Activated CD4-positive, alpha-beta memory T cell treated with anti-CD3 and anti-CD28 coated beads for 36 hours (primary cell): ENCODE measurements at places on chromosomes 1 and 21.

DNA sequence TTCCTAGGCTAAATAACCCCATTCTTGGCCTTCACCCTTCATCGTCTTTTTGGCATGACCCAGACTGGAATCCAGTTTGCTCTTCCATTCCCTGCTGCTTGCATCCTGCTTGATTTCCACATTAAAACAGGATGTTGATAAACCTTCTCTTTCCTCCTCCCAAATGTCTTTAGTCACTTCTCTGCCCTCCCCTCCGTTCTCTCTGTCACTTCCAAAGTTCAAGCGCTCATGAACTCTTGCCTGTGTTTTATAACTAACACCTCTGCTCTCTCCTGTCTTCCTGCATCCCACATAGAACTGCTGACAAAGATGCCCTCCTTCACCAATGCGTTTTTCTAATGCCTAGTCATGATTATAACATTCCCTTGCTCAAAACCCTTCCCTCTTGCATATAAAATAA is 65.6 kb upstream of the SLC44A3 start:
- DNase-seq = no peak

DNA sequence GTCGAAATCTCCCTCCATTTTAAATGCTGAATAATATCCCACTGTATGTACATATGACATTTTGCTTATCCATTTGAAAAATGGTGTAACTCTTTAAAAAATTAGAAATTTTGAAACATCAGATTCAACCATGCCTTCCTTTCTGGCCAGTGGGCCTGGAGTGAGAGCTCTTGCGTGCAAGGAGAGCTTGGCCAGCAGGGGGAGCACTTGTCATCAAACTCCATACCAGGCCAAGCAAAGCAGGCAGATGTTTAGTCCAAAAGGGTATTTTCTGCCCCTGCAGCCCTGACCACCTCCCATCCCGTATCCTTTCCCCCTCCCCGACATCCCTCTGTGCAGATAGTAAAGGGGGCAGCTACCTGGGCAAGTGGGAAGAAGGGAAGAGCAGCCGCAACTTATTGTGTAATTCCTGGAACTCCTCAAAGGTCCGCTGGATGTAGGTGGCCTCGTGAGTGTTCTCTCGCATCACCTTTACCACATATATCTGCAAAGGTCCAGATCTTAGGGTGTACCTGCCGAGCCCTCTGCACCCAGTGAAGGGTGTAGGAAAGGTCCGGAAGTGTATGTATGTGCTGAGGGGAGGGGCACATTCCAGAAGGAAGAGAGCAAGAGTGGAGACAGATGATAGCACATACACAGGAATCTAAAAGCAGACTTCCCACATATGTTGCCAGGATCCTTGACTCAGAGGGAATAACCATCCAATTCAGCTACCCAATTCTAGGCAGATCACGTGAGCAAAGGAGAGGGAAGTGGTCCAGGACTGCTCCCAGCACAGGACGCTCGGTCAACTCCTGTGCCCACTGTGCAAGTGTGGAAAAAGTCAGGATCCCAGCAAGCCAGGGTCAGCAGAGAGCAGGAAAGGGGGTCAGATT is 19.9 kb upstream of the PPP1R15B start:
- peak; percentile 87 for DNase-seq

DNA sequence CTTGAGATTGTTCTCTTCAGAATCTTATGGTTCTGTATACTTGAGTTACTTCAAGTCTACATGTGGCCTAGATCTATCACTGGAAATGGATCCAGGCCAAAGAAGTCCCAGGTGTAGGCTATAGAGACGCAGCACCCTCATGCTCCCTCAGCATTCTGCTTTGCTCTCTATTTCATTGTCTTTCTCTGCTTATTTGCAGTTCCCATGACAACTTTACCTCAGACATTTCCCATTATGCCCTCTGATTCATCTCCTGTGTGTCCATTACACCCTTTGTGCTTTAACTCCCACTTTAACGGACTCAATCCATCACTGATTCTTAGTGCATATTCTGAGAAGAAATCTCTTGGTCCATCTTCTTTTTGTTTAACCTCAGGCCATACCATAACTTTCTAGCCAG is 236.9 kb upstream of the NRIP1 start:
- no peak for DNase-seq

DNA sequence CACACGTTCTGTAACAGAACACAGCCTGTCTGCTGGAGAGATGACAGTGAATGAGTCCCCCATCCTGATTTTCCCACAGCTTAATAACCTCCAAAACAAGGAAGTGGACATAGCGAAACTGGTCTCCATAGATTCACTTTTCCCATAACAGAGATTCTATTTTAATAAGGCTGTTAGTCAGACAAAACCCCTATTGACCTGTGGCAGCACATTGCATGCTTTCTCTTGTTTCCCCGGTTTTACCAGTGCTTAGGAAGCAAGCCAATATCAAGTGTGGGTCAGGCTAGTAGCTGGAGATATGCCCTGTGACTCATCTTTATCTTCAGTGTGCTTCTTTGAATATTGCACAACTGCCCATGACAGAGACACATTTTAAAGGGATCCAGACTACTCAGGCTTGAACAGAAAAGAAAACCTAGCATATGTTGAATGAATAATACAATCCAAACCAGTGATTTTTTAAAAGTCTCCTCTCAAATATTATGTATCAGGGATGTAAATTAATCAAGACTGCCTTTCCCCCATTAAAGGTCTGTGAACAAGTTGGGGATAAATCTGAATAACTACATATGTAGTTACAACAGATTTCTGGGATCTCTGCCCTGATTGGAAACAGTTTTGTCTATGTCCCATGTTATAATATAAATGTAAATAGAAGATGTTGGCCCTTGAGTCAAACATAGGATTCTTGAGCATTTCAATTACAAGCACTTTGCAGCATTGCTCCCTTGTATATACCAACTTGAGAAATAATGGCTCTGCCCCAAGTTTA is 11.9 kb upstream of the CLDN8 start:
- DNase-seq = no peak

DNA sequence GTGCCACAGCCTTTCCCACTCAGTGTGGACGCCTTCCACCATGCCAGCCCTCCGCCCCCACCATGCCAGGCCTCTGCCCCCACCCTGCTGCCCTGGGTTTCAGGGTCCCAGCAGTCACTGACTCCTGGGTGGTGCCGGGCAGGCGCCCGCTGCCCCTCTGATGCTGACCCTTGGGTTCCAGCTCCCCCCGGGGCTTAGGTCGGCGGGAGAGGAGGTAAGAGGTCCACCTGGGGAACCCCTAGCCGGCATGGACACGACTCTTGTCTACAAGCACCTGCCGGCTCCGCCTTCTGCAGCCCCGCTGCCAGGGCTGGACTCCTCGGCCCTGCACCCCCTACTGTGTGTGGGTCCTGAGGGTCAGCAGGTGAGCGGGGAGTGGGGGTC is 7.0 kb upstream of the PFKL start:
- DNase-seq = no peak

DNA sequence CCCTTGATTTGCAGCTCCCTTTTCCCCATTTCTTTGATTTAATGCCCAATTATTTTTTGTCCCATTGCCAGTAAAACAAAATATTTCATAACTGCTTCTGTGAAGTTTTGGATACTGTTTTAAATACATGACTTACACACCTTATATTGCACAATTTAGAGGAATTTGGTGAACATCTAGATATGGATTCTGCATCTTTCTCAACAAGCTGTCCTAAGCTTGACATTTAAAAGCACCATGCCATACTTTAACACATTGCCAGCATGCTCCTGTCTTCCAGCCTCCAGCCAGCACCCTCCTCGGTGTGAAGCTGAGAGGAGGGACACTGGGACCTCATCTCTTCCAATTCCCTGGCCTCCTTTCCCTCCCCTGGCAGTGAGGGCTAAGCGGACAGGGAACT is 167.6 kb downstream of the SEC16B start:
- DNase-seq = no peak

DNA sequence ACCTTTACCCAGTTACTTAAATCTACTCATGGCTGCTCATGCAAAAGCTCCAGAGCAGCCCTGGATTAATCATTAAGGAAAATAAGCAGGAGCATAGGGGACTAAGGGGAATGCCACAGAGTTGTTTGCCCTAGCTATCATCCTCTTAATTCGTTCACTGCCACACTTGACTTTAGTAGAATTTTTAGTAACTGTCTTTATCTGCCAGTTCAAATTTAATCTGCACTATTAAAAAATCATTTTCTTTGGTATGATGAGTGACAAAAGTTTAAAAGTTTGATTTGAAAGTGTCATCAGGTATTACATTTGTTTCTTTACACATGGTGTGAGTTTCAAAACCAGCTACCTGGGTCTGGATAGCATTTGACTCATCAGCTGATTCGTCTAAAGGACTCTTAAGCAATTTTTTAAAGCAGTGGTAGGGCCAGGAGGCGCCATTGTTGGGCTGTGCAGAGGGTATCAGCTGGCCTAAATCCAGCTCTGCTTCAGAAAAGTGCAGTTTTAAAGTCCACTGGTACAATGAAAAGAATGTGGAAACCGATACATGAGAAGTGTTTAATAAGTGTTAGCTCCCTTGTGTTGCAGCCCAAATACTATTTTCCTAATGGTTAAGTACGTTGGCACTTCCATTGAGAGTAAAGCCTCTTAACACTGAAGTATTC is 69.9 kb upstream of the DR1 start:
- no peak for DNase-seq

DNA sequence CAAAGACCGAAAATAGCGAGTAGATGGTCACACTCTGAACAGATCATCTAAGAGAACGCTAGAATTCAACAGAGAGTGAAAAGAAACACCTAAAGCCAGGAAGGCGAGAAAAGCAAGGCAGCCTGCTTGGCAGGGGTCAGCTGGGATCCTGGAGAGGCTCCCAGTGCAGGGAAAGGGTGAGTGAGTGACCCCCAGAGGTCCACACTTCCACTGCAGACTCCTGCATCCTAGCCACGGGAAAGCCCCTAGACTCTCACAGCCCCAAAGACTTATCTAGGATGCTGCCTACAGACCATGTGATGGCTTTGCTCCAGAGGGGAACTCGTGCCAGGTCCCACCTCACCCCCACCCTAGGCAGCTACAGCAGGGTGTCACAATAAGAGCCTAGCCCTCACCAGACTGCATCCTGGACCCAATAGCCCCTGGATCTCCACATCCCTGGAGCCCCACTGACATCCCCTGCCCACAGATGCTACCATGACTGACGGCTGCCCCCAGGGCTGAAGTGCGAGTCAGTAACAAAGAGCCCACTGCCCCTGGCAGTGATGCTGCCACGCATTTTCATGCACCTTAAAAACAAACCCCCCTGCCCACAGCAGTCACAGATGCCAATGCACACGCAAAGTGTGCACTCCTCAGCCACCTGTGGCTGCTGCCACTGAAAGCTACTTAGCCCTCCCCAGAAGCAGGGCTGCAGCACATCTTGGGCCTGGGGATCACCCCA is 62.2 kb downstream of the PSMG1 start:
- no peak for DNase-seq

DNA sequence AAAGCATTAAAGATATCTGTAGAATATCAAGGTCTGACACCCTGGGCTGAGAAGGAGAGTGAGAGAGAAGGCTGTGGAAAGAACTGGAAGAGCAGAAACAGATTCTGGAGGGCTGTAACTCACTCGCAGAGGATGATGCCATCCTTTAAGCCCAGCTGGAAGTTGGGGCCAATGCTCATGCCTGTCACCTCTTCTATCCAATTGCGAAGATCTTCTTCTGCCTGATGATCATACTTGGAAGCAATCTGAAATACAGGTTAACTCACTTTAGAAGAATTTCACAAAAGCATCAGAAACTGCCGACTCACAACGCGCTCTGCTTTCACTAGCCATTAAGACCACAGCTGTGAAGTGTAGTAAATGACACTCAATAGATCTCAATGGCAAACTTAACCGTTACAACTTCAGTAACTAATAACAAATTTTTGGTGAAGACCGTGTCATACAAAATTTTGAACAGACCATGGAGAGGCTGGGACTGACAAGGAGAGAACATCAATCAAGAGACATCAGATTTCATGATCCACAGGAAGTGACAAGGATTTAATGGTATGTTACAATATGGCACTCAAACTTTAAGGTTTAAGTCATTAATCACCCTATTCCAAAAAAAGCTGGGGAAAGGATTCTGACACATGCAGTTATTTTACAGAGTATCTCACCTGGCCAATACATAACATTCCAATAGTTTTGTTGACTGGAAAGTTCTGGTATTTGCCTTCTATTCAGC is 23.5 kb downstream of the CNN3 start:
- no peak for DNase-seq

DNA sequence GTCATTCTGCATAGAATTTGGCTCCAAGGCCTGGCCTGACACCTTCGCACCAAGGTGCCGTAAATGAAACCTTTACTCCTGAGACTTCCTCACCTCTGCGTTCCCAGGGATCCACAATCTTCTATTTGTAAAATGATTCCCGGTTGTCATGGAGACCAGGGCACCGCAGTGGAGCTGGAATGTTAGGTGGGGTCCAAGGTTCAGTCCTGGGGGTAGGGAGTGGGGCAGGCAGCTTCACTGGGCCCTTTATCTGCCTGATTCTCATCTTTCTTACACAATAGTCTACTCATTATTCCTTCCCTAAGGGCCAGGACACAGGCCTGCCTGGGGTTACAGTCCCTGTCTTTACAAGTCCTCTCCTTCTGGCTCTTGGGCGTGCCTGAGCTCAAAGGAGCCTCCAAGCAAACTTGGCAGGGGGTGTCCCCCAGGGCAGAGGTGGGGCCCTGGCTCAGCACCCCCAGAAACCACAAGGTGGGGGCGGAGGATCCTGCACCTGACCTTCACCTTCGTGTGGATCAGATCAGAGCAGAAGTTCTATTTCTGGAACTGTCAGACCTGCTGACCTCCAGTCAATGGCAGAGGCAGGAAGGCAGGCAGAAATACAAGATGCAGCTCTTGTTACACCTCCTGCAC is 51.1 kb downstream of the RIPK4 start:
- no peak for DNase-seq

- no peak for DNase-seq
These were observed 106.1 kb downstream of the SIM2 start for GRCh38 chr21:36804874-36805611.

DNA sequence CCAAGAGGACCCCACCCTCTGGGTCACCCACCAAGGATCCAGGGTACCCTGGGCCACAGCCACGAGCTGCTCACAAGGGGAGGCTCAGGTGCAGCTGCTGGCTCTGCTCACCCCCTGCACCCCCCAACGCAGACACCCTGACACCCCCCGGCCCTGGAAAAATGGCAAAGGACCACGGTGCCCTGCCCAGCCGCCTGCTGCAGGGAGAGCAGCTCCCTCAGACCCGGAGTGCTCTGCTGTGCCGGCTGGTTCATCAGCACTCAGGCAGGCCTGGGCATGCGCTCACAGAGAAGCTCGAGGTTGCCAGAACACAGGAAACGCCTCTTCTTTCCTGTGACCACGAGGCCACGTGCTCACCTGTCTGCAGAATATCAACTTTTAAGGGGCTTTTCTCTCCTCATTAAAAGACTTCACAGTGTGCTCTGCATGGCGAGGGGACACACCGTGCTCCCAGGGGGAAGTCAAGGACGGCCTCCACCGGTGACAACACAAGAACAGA is 4.3 kb upstream of the C1QTNF12 start:
- peak; percentile 88 for DNase-seq

DNA sequence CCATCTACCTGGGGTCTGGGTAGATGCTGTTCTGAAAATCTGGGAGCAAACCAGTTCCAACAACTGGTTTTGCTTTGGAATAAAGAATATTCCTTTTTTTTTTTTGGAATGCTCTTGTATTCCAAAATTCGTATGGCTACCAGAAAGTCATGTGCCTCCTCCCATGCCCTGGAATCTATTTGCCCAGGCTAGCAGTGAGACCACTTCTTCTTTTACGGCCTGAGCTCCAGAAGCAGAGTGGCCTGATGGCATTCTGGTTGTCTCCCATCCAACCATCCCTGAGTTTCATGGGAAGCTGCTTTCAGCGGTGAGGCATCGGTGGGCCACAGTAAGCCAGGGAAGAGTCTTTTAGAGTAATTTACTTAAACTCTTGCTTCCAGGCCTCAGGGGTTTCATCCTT is 113.4 kb upstream of the RAB4A start:
- DNase-seq = no peak

GRCh38 chr1:89310505-89310904 is 37.8 kb upstream of the GBP5 start:
- DNase-seq = no peak
